LHCN-M2 (cell line): ENCODE measurements at places on chromosomes 16 and 17. TPM values are rescaled to one million over a fixed set of nuclear protein-coding genes. Genes with fewer than 3 reads are reported as not detected.

Gene CX3CL1
- total RNA-seq: not detected in 2 replicates

DNA sequence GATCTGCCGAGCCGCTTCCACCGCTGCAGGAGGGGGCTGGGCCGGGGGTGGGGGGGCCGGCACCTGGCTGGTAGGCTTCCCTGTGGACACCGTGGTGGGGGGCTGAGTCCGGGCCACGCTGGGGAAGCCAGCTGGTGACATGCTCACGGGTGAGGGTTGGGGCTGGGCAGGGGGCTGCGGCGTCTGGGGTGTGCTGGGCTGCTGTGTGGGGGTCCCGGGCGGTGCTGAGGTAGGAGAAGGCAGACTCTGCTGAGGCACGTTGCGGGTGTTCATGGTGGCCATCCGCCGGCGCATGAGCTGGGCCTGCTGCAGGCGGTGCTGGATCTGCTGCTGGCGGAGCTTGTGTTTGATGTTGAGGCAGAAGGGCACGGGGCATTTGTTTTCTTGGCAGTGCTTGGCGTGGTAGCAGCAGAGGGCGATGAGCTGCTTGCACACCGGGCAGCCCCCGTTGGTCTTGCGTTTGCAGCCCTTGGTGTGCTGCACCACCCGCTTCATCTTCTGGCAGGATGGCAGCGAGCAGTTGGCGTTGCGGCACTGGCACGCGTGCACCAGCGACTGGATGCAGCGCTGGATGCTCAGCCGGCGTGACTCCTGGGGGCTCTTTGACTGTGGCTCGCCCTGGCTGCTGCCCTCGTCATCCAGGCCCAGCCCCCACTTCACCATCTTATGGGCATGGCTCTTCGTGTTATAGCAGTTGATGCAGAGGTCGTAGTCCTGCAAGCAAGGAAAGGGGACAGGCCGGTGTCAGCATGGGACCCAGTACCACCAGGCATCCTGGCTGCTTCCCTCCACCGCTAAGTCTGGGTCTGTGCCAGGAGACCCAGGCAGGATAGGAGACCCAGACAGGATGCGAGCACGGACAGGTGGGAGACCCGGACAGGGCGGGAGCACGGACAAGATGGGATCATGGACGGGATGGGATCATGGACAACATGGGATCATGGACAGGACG, 12.1 kb upstream of the TRAP1 start:
- no peak for DNase-seq

GRCh38 chr16:23907457-23907902, 71.7 kb downstream of the PRKCB start:
- no peak for DNase-seq

GRCh38 chr17:74133740-74134139, 69.7 kb upstream of the RPL38 start:
- DNase-seq: no peak

- DNase-seq: no peak
Measured at GRCh38 chr16:85195900-85196772, 83.9 kb upstream of the CIBAR2 start.

GRCh38 chr16:63361032-63361624, 1324.9 kb upstream of the CDH8 start:
- peak; percentile 59 for DNase-seq
